CD4-positive, alpha-beta T cell treated with Interleukin-2 at 100 ng/mL for 4 hours (primary cell): ENCODE measurements at places on chromosomes 6 and 20.

GRCh38 chr6:15357782-15358181 lies 111.9 kb downstream of the JARID2 start:
- DNase-seq = no peak

- no peak for DNase-seq
Measured at GRCh38 chr6:48990739-48991138, 472.3 kb downstream of the MMUT start.

DNA sequence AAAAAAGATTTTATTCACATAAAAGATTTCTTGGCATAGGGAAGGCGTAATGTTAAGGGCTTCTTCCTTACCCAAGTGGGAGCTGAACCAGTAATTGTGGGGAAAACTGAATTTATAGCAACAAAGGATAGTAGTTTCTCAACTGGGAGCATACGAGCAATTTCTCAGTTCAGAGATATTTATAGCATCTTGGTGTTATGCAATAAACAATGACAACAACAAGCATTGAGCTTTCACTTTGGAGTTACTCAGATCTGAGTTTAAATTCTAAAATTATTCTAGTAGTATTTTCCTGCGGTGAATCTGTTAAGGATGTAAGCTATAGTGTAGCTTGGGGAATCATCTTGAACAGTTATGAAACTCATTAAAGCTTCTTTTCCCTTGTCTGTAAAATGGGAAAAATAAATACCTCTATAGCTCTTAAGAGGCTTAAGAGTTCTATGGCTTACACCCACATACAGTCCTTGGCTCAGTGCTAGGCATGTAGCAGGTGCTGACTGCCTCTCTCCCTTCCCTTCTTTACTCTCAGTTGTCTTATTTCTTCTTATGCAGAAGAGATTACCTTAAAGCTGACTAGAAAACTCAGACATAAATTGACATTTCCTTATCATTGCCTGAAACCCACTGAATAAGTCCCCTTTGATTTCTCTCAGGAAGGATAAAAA lies 58.8 kb downstream of the SAMD5 start:
- no peak for DNase-seq

DNA sequence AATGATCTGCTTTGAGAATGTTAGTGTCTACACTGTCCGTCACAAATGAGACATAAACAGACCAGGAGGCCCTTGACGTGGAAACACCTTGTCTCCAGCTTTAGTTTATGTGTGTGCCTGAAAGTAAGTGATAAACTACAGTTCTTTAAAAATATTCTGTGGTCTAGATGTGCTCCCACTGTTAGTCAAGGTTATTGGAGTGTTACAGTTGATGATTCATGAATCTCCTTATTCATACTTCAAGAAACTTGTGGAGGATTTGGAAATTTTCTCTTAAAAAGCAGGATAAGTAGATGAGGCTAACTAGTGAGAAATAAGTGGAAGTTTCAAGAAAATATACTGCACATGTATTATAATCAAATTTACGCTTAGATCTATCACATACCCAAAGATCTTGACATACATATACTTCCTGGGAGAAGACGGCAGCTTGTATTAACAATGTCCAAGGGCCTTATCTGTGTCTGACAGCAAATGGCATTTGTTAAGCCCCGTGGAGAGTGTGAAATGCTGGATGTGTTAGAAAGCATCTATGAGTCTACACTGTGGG lies 90.5 kb upstream of the MBOAT1 start:
- no peak for DNase-seq

GRCh38 chr6:116239856-116240255 lies 14.0 kb downstream of the TSPYL4 start:
- no peak for DNase-seq

DNA sequence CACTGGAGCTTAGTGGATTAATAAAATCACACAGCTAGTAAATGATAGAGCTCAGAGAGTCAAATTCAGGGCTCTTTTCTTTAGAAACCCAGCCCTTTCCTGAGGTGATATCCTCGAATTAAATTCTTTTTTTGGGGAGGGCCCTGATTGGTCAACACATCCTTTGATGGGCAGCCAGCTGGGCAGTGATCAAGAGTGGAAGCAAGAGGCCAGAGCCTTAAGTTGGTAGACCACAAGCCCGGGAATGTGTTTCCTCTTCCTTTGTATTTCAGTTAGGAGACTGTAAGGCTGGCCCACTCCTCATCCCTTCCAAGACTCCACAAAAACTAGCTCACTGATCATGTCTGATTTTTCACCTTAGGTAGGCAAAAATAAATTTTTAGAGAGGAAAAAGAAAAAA lies 640.5 kb downstream of the DHX35 start:
- DNase-seq = no peak
